ENCODE measurements at places on chromosomes 11 and 22.

DNA sequence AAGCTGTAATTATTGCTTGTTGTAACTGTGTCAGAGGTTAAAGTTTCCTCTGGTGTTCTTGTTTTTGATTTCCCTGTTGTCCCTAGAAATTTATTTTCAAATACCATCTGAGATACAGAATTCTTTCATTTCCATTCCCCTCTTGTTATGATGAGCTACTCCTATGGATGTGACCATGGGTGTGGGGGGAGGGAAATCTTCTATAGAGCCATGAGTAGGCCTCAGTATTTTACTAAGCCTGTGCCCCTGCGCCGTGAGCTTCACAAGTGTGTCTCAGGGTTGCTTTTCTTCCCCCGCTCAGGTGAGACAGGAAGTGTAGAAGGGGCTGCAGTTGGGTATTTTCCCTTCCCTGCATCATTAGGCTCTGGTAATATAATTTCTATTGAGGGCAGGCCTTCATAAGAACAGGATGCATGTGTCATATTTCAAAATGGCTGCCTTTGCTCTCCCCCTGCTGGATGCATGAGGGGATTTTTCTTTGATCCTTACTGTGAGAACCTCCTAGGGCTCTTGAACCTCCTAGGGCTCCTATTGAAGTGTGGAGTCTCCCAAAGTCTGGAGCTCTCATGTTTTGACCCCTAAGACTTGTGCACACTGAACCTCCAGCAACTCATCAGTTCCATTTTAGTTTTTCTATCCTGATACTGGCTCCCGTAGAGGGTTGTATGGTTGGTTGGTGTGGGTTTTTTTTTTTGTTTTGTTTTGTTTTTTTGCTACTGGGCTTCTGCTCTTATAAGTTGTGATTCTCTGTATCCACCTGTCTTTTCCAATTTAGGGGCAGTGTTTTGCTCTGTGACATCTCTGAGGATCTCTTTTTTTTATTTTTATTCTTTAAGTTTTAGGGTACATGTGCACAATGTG, 658.2 kb downstream of the NTM start:
- DNase-seq: peak; percentile 42

DNA sequence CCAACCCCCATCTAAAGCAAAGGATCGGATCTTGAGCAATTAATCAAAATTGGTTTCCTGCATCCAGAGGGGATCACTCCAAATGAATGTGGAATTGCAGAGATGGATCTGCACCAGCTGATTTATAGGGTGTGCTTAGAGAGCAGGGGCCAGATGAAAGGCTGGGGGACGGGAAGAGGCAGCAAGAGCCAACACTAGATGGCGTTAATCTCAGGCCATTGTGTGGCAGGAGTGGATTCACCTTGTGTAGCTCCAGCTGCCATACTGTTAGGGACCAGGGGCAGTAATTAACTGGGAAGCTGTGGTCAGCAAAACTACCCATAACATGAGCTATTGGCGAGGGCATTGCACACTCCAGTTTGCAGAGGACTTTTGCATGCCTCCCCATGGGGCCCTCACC, 35.6 kb downstream of the SERPINH1 start:
- peak; percentile 79 for DNase-seq

- DNase-seq: no peak
These were observed 260.2 kb upstream of the NARS2 start for GRCh38 chr11:78834886-78835285.

- DNase-seq: no peak
These were observed 3.1 kb upstream of the TNNT3 start for GRCh38 chr11:1916132-1916985.

DNA sequence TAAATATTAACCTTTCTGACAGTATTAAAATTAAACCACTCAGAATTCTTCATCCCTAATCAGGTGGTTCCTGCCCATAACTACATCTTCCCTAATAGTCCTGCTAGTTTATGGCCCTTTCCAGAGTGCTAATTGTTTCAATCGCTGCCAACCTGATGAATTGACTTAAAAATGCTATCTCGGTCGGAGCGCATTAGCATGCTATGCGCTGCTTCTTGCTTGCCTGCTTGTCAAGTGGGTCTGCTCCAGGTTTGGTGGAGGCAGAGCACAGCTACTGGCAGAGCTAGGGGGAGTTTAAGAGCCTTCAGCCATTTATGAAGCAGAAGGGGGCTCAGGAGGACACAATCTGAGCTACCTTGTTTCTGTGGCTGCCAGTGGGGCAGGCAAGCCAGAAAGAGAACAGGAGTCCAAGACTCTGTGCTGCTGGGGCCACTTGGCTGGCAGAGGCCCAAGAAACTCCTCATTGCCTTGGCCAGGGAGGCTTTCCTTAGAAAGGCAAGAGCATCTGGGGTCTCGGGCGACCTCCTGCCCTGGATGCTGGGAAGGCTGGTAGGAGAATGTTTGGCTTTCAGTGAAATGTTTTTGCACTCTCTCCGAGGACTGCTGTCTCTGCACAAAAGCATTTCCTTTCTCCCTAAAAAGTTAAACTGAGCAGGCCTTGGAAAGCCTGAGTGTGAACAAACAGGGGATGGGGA, 62.1 kb upstream of the PHOX2A start:
- no peak for DNase-seq

- DNase-seq: no peak
These were observed 91.4 kb upstream of the APOA1 start for GRCh38 chr11:116928845-116929244.

DNA sequence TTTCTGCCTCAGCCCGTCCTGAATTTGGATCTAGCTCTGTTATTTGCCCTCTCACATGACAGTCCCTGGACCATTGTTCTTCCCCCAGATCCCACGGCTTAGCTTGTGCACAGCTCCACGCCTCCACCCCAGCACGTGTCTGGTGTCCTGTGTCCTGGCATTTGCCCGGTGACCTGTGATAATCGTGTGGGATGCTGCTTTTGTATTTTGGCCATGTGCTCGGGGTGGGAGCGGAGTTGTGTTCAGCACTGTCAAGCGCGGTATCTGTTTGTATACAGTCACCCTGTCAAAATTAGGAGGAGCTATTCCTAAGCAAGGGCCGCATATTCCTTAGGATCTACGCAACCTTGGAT, 11.9 kb downstream of the ADAMTS8 start:
- no peak for DNase-seq

GRCh38 chr11:20160425-20161229, at the start of gene DBX1:
Gene DBX1, minus strand, starts transcription at chr11:20160475. Its CDS starts 151 bp downstream, at chr11:20160324.
- DNase-seq: no peak

DNA sequence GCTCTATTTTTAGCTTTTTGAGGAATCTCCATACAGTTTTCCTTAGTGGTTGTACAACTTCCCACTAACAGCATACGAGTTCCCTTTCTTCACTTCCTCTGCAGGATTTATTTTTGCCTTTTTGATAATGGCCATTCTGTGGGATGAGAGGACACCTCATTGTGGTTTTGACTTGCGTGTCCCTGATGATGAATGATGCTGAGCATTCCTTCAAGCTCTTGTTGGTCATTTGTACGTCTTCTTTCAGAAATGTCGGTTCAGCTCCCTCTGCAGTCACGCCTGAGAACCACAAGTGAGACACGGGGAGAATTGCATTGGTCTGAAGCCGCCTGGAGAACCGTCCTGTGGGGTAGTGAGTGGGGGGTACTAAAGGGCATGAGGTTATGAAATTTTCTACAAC, 2.0 kb upstream of the KRTAP5-10 start:
- no peak for DNase-seq

GRCh38 chr11:11755871-11756270, 85.9 kb upstream of the USP47 start:
- no peak for DNase-seq

DNA sequence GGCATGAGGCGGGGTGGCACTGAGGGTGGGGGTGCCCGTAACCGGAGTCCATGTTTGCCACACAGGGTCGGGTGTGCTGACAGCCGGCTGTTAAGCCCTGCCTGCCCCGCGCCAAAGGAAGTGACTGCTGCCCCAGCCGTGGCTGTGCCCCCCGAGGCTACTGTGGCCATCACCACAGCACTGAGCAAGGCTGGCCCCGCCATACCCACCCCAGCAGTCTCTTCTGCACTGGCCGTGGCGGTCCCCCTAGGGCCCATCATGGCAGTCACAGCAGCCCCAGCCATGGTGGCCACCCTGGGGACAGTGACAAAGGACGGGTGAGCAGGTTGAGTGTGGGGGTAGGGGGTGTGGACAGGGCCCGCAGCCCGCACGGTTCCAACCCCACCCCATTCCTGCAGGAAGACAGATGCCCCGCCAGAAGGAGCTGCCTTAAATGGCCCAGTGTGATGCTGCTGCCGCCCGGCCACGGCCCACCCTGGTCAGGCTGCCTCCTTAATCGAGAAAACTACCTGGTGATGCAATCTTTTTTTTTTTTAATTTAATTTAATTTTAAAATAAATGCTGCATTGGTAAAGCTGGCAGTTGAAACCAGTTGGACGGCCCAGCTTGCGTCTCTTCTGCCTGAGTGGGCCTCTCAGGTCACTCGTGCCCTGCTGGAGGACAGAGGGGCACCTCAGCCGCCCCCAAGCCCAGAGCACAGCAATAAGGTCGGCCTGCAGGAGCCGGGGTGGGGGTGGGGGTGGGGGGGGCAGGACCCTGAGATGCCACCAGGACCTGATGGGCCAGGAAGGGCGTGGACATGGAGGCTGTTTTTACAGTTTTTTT, 30.8 kb downstream of the SBF1 start:
- DNase-seq: no peak

DNA sequence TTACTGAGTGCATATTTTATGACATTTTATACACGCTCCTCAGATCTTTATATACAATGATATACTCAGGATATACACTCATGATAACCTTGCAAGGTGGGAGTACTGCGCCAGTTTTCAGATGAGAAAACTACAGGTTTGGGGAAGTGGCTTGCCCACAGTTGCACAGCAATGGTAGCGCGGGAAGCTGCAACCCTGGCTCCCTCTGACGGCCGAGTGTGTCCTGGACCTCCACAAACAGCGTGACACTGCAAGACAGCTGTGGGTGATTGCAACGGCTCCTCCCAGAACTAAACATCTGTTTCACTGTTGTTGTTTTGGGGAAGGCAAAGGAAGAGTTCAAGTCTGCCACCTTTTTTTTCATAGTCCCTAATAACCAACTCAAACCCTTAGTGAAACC, 47.0 kb downstream of the PACSIN2 start:
- DNase-seq: no peak

DNA sequence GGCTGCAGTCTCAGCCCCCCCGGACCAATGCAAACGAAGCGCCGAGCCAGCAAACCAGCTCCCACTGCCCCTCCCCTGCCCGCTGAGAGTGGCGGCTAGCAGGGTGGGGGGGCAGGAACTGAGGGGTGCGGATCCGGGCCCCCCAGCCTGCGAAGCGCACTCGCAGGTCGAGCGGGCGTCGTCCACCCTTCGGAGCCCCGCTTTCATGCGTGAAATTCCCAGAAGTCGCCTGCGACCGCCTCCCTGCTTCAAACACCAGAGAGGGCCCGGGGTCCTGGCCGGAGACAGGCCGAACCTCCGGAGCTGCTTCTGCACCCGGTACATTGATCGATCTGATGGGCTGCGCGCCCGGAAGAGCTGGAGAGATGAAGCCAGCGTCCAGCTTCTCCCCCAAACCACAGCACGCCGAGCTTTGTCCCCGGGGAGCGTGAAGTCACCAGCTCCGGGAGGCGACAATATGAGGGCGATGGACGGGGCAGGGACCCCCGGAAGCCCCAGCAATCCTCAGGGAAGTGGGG, 646 bp upstream of the PATZ1 start:
- no peak for DNase-seq

DNA sequence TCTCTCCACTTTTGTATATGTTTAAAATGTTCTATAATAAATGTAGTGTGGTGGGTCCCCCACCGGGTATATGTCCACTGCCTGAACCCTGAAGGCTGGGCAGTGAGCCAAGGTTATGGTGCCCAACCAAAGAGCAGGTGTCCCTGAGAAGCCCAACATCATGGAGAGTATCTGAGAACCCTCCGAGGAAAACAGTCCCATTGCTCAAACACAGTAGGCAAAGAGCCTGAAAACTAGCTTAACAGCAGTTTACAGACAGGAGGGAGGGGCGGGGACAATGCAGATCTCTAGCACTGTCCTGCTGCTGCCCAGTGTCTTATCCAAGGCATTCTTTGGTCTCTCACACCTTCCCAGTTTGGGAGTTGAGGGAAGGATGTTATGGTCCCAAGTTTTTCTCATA, 91.0 kb downstream of the TMPRSS5 start:
- DNase-seq: no peak

GRCh38 chr11:94128746-94129511, at the start of gene PANX1:
Gene PANX1, plus strand, starts transcription at chr11:94128841. Its CDS starts 472 bp downstream, at chr11:94129313.
- peak; percentile 92 for DNase-seq

GRCh38 chr11:113304916-113305315, 9.5 kb upstream of the TTC12 start:
- DNase-seq: no peak

GRCh38 chr22:19120829-19121630, 1.2 kb downstream of the DGCR2 start:
- no peak for DNase-seq

DNA sequence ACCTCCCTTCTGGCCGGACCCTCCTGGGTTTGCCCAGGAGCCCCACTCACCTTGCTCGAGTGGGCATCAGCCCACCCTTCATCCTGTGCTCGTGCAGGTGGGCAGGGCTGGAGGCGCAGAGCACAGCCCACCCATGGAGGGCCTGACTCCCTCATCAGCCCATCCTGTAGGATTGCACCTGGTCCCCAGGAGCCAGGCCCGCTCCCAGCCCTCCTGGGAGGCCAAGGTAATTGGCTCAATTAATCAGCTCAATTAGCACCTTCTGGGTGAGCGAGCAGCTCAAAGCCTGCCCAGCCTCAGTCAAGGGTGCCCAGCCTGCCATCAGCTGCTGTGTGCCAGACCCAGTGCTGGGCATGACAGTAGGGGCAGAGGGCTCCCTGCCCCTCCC, 58.1 kb upstream of the NECTIN1 start:
- peak; percentile 51 for DNase-seq

DNA sequence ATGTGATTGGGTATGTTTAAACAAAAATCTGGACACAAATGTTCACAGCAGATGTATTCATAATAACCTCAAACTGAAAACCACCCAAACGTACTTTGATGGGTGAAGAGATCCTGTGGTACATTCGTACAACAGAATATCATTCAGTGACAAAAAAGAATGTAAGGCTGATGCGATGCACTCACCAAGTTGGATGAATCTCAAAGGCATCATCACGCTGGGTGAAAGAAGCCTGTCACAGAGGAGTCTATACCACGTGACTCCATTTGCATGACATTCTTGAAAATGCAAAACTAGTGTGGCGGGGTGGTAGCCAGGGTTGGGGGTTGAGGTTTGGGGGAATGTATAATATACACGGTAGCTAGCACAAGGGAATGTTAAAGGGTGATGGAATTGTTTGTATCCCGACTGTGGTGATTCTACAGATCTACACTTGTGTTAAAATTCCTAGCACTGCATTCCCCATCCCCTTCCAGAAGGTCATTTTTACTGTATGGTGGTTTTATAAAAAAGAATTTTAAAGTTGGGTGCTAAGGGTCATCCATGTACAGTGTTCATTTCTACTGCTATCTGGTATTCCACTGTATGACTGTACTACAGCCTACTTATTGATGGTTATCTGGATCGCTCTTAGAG, 35.0 kb upstream of the SLC25A1 start:
- no peak for DNase-seq

DNA sequence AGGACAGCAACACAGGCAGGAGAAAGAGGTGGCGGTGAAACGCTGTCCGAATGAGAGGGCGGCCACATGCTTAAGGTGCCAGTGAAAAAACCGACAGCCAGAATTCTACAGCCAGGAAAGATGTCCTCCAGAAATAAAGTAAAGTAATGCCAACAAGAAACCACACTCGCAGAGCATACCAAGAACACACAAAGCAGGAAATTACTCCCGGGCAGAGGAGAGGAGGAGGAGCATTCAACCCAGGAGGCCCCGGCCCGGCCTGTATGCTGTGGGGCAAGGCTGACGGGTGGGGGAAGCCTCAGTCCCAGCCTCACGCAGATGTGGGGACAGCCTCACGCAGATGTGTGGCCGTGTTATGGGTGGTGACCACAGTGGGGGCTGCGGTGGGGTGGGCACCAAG, 28.0 kb downstream of the CHID1 start:
- no peak for DNase-seq

- DNase-seq: no peak
These were observed 86.4 kb upstream of the NTM start for GRCh38 chr11:131284041-131284440.
